Neural progenitor cell (in vitro differentiated cells): ENCODE measurements at places on chromosomes 3 and 15.

DNA sequence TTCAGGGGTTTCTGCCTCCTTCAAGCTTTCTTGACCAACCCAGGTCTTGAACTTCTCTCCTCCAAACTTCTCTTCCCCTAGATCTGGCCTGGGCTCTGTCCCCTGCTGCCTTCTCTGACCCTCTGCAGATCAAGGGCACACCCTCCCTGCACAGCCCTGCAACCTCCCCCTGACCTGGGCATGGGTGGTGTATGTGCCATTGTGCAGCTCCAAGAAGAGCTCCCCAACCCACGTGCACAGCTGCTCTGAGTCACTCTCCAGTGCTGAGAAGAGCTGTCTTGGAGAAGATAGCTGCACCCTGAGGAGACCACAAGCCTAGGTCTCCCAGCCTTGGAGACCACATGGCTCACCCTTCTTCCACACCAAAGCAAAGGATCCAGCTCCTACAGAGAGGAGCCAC lies 8.0 kb downstream of the MAN2C1 start:
- no peak overlapping the region for H3K4me3 ChIP-seq
- no peak overlapping the region for H3K27ac ChIP-seq
- H3K36me3 ChIP-seq, result no peaks in the 10 kb centered on the region
- no peaks in the 10 kb centered on the region for H3K27me3 ChIP-seq
- no peak for DNase-seq

DNA sequence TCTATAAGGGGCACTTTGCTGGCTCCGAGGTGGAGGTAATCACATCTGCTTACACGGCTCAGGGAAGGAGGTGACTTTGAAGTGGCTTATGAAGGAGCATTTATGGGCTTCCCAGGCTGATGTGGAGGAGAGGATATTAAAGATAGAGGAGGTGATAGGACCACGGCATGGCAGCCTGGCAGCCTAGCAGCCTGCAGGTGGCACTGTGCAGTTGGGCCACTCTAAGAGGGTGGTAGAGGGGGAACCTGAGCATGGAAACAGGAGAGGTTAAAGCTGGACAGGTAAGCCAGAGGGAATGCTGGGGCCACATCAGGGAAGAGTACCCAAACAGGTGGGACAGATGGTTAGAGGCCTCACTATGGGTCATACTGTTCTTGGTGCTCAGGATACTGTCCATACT lies 375.0 kb downstream of the WDR72 start:
- no peak overlapping the region for H3K4me3 ChIP-seq
- H3K36me3 ChIP-seq, result no peaks in the 10 kb centered on the region
- H3K27ac ChIP-seq, result no peak overlapping the region
- peak; percentile 25 for DNase-seq
- no peaks in the 10 kb centered on the region for H3K27me3 ChIP-seq

GRCh38 chr3:140351466-140351865 lies 326.4 kb upstream of the TRIM42 start:
- H3K27ac ChIP-seq, result no peak overlapping the region
- no peaks in the 10 kb centered on the region for H3K27me3 ChIP-seq
- DNase-seq, result no peak
- no peaks in the 10 kb centered on the region for H3K4me1 ChIP-seq
- H3K36me3 ChIP-seq, result no peaks in the 10 kb centered on the region

GRCh38 chr3:156383441-156384025 lies 171.4 kb downstream of the SSR3 start:
- no peaks in the 10 kb centered on the region for H3K4me1 ChIP-seq
- no peak overlapping the region for H3K27ac ChIP-seq
- DNase-seq, result no peak

GRCh38 chr3:58657036-58657520 lies 9.5 kb downstream of the FAM3D start:
- H3K4me3 ChIP-seq, result no peak overlapping the region
- peaks cover 3% of the 10 kb centered on the region for H3K27me3 ChIP-seq
- H3K27ac ChIP-seq, result no peak overlapping the region
- H3K4me1 ChIP-seq, result no peaks in the 10 kb centered on the region
- no peaks in the 10 kb centered on the region for H3K36me3 ChIP-seq
- no peak for DNase-seq

DNA sequence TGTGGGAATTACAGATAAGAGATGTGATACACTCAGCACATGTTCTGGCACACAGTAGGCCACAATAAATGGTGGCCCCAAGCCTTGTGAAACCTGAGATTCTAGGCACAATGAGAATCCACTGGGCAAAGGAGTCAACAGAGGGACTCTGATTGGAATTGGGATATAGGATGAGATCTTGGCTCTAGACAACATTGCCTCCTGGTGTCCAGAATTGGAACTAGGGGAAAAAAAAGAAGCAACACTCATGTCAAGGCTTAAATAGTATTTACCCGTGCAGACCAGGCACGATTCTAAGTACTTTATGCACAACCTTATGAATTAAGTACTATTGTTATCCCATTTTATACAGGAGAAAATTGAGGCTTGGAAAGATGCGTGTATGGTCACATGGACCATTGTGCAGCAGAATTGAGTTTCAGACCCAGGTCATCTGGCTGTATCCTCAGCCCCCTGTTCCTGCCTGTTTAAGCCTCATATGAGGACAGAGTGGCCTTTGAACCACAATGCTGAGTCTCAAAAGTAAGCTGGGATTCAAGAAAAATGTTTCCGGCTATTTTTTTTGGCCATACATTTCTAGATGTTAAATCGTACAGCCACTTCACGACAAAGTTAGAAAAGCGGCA lies 124.8 kb downstream of the SV2B start:
- no peaks in the 10 kb centered on the region for H3K36me3 ChIP-seq
- H3K4me1 ChIP-seq, result peaks cover 21% of the 10 kb centered on the region
- peak; percentile 65 for DNase-seq
- H3K27me3 ChIP-seq, result no peaks in the 10 kb centered on the region

DNA sequence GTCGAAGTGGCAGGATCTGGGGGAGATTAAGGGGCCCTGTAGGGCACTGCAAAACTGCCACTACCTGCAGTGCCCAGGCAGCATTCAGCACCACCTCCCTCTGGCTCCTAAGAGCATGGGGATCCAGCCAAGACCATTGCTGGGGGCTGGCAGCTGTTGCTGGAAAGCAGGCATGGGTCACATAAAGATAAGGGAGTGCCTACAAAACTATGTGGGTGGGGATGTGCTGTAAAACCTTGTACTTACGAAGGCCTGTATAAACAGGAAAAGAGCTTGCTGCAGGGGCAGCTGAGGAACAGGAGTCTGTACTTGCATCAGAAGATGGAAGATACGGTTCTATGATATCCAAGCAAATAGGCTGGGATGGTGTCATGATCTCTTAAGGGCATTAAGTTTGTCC lies 27.1 kb downstream of the IL20RB start:
- H3K27ac ChIP-seq, result no peak overlapping the region
- H3K4me3 ChIP-seq, result no peak overlapping the region
- H3K27me3 ChIP-seq, result no peaks in the 10 kb centered on the region
- no peaks in the 10 kb centered on the region for H3K36me3 ChIP-seq
- no peak for DNase-seq
- no peaks in the 10 kb centered on the region for H3K4me1 ChIP-seq

GRCh38 chr3:7574435-7574834 lies 713.5 kb downstream of the GRM7 start:
- H3K27me3 ChIP-seq, result no peaks in the 10 kb centered on the region
- peaks cover 7% of the 10 kb centered on the region for H3K4me1 ChIP-seq
- DNase-seq, result peak; percentile 6

GRCh38 chr3:16475766-16476165 lies 37.7 kb downstream of the RFTN1 start:
- no peaks in the 10 kb centered on the region for H3K36me3 ChIP-seq
- no peak for DNase-seq
- H3K4me3 ChIP-seq, result no peak overlapping the region
- peaks cover 7% of the 10 kb centered on the region for H3K4me1 ChIP-seq

DNA sequence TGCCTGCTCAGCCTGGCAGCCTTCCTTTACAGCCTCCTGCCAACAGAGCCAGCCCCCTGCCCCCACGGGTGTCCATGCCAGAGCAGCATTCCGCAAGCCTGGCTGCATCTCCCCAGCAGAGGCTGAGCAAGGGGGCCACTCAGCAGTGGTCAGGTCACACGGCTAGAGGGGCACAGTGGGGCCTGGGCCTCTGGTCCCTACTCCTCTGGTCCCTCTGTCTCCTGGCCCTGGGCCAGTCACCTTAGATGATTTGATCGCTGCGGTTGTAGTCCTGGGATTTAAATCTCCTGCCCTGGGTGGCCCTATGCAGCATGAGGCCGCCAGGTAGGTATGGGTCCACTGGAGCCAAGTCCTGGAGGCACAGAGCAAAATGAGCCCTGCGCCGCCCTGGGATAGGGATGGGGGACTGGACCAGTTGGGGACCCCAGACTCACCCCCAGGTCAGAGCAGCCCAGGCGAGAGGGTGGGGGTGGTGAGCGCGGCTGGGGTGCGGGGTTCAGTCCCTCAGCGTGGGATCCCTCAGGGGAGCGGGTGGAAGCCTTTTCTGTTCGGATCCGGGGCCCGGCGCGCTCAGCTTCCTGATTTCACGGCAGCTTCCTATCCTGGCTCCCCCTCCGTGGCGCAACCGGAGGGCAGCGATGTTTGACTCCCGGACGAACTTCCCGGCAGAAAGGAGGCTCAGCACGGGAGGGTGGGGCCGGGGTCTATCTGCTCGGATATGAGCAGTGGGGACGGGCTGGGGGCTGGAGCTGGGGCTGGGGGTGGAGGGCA lies at the start of gene ZBTB47:
TSS of gene ZBTB47 (plus strand) at position 138 of the 771 bp plus-strand sequence. CDS start 4,659 bp downstream, outside the sequence.
- no peaks in the 10 kb centered on the region for H3K36me3 ChIP-seq
- DNase-seq, result peak; percentile 41
- H3K27ac ChIP-seq, result no peak within 1 kb of the TSS
- H3K4me1 ChIP-seq, result peaks cover 12% of the 10 kb centered on the region

GRCh38 chr3:184738982-184739381 lies 27.1 kb upstream of the MAGEF1 start:
- no peak for DNase-seq
- no peak overlapping the region for H3K4me3 ChIP-seq

DNA sequence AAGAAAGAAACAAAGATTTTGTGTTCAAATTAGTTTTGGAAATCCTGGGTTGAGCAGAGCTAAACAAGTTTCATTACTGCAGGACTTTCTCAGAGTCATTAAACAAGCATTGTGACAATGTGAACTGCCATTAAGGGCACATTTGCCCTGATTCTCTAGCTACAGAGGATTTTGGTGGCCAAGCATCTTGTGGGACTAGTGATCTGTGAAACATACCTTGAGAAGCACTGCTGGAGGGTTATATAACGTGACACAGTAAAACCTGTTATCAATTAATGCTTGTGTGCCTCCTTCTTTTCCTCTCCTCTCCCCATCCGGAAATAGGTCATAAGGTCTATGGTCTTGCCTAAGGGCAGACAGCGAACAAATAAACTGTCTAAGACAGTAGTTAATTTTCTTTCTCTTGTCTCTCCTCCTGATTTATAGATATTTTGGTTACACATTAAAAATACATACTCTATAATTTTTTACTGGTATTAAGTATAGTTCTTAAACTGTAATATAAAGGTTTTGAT lies 167.3 kb upstream of the NANOGP8 start:
- DNase-seq, result no peak
- H3K27ac ChIP-seq, result no peak overlapping the region
- H3K36me3 ChIP-seq, result no peaks in the 10 kb centered on the region
- no peak overlapping the region for H3K4me3 ChIP-seq

DNA sequence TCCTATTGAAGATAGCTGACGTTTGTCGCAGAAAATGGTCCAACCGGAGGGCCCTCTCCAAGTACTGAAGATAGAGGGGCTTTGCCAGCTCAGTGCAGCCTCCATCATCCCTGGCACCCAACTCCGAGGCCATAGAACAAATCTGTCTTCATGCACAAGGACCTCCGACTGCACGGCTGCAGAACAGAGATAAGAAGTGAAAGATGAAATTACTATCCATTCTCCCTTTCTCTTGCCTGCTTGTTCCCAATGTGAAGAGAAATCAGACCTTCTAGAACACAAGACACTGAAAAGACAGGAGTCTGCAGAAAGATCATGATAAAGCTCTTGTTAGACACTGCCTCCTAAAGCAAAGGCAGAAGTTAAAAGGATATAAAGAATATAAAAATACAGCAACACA lies 19.9 kb downstream of the INO80 start:
- no peak overlapping the region for H3K27ac ChIP-seq
- H3K4me3 ChIP-seq, result no peak overlapping the region
- no peaks in the 10 kb centered on the region for H3K4me1 ChIP-seq

DNA sequence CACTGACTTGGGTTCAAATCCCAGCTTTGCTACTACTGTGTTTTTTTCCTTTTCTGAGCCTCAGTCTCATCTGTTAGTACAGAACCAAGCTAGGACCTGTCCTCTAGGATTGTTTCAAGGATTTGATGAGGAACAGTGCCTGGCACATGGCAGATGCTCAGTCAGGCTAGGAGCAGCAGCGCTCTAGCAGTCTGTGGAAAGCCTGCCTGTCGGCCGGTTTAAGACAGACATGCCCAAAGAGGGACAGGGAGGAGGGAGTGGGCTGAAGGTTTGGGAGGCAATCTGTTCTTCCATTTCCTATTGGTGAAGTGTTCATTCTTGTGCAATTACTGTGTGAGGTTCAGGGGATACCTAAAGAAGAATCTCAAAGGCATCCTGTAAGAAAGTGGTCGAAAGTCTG lies 35.1 kb upstream of the RGMA start:
- no peaks in the 10 kb centered on the region for H3K36me3 ChIP-seq
- no peaks in the 10 kb centered on the region for H3K27me3 ChIP-seq
- H3K27ac ChIP-seq, result no peak overlapping the region

DNA sequence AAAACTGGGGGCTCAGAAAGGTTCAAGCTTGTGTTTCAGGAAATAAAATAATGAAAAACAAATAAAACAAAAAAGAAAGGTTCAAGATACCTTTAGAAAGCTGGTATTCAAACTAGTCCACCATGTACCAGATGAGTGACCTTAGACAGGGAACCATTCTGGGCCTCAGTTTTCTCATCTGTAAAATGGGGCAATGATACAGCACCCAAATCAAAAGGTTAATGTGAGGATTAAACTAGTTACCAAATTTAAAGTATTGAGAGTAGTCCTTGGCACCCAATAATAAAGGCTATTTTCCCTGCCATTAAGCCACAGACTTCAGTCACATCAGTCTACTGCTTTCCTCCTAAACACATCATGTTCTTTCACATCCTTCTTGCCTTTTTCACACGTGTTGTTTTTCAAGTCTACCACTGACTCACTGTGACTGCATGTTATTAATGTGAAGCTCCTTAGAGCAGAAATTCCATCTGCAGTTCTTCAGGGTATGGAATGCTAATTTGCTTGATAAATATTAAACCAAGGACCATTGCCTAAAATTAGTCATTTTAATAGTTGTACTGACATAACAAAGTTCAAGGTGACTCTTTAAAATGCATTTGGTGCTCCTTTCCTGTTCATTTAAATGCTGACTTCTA lies 19.9 kb downstream of the TAMM41 start:
- H3K4me1 ChIP-seq, result no peaks in the 10 kb centered on the region
- H3K27me3 ChIP-seq, result no peaks in the 10 kb centered on the region
- H3K4me3 ChIP-seq, result no peak overlapping the region
- no peak overlapping the region for H3K27ac ChIP-seq
- no peak for DNase-seq

DNA sequence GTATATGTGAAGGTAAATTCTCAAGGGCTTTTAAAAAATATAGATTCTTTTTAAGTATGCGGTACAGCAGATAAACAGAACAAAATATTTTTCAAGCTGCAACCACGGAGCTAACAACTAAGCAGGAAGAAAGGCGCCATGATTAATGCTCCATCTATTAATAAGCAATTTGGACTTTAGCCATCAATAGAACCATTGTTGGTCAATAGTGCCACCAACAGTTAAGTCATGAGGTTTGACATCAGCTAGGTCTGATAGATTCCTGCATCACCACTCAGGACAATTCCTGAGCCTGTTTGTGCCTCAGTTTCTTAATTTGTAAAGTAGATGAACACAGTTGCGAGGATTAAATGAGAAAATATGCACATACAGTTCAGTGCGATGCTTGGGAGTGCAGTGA lies 65.1 kb upstream of the FAM3D start:
- H3K27ac ChIP-seq, result no peak overlapping the region
- no peaks in the 10 kb centered on the region for H3K4me1 ChIP-seq
- H3K36me3 ChIP-seq, result no peaks in the 10 kb centered on the region
- H3K4me3 ChIP-seq, result no peak overlapping the region
